Retina (tissue), 1 donor: ENCODE measurements at places on chromosomes 1 and 21.

DNA sequence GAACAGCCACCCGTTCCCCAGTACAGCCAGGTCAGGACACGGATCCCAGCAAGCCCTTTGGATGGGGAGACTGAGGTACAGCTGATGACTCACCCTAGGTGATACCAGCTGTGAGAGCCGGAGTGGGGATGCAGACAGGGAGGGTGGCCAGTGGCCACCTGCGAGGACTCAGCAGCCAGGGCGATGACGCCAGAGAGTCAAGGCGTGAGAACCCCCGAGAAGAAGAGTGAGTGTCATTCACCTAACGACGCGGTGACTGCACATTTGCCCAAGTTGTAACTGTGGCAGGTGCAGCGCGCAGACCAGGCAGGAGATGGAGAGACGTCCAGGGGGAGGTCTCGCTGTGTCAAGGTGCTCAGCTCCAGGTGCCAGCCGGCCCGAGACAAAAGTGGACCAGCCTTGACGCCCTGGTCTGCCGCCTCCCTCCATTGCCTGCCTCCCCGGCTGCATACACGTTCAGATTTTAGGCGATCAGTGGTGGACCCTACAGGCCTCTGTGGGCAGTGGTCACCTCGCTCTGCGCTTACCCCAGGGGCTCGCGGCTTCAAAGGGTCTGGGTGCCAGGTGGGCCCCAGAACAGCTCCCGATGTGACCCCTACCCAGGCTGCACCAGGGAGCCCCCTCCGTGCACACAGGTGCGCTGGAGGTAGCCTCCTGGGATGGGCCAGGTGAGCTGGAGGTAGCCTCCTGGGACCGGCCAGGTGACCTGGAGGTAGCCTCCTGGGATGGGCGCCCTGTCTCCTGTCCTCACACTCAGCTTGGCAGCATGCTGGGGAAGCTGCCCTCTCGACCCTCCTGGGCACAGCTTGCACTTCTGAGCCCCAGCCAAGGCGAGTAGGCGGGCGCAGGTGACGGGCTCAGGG, 11.9 kb downstream of the LRRC3 start:
- DNase-seq, result no peak

DNA sequence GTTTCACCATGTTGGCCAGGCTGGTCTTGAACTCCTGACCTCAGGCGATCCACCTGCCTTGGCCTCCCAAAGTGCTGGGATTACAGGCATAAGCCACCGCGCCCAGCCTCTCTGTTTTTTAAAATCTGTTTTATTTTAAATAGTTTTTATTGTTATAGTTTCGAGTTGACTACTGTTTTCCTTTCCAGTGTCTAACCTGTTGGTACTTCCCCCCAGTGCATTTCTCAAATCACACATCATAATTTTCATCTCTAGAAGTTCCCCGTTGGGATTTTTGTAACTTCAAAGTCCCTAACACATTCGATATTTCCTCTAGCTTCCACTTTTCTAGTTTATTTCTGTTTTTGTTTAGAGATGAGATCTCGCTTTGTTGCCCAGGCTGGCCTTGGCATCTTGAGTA, 7.5 kb downstream of the HES4 start:
- no peak for DNase-seq

GRCh38 chr21:26962621-26963181, 4.2 kb downstream of the ADAMTS5 start:
- no peak for DNase-seq

DNA sequence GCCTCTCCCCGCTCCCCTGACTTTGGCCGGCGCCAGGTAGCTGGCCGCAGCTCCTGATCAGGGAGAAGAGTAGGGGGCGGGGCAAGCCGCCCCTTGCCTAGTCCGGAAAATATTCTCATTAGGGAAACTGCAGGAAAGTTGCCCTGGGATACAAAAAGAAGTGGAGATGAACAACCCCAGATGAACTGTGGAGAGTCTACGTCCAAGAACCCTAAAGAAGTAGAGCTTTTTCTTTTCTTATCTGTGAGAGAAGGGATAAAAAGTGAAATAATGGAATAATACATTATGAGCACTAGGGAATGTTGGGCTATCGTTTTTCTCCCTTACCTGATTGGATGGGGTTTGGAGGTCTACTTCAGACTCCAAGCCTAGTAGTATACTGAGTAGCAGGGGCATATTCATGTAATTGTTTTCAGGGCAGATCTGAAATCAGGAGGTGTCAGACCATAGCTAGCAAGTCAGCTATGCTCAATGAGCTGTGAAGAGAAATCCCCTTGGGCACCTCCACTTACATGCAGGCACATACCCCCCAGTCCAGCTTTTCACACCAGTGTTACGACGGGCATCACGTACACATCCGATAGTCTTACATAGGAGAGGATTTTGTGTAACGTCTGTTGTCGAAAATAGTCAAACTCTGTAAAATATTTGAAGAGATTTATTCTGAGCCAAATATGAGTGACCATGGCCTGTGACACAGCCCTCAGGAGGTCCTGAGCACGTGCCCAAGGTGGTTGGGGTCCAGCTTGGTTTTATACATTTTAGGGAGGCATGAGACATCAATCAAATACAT, 1.7 kb upstream of the DUSP10 start:
- DNase-seq, result peak; percentile 74

- no peak for DNase-seq
These were observed 8.1 kb upstream of the SFT2D2 start for GRCh38 chr1:168217664-168218063.

GRCh38 chr1:19208710-19209438, 1.2 kb downstream of the UBR4 start:
- no peak for DNase-seq

- DNase-seq, result no peak
These were observed 29.8 kb downstream of the AGT start for GRCh38 chr1:230684146-230684545.

- no peak for DNase-seq
These were observed 9.2 kb downstream of the BACH1 start for GRCh38 chr21:29307718-29308455.

DNA sequence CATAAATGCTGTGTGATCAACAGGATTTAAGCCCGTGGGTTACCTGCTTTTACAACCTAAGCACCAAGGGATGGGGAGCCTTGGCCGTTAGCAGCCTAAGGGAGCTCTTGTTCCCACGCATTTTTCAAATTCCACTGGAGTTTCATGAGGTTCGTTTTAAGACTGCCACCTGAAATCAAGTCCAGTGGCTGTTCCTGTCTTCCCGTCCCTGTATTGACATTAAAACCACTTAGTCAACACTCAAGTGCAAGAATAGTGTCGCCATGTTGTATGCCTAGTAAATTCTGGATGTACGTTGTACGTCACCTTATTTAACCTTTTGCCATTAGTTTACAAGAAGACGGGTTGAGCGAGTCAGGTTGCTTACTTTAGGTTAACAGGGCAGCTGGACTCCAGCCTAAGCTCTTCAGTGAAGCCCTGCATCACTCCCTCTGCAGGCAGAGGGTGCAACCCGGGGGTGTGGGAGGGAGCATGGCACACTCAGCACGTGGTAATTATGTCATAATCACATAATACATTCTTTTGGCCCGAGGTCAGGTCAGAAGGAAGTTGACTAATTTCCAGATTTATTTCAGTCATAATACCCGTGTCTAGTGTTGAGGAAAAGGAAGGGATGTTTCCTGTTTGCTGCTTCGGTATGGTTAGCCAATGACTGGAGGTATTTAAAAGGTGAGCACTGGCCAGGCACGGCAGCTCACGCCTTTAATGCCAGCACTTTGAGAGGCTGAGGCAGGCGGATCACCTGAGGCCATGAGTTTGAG, 42.5 kb downstream of the CNST start:
- no peak for DNase-seq

DNA sequence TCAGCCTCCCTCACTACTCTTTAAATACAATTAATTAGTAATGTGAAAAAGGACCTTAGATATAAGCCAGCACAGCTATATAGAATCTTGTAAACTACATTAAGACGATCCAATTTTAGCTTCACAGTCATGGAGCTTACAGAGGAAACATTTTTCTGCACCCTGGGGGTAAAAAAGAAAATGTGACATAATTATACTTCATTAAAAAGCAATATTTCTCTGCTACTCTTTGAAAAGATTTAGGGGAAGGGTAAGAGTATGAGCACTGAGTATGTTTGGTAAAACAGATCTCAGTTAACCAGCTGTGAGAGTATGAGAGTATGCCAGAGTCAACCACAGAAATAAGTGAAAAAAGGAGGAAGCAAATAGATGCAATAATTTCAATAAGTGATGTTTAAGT, 1415.9 kb downstream of the PLA2G4A start:
- no peak for DNase-seq

- DNase-seq, result no peak
These were observed 33.0 kb downstream of the RUNX1 start for GRCh38 chr21:35016071-35016470.

DNA sequence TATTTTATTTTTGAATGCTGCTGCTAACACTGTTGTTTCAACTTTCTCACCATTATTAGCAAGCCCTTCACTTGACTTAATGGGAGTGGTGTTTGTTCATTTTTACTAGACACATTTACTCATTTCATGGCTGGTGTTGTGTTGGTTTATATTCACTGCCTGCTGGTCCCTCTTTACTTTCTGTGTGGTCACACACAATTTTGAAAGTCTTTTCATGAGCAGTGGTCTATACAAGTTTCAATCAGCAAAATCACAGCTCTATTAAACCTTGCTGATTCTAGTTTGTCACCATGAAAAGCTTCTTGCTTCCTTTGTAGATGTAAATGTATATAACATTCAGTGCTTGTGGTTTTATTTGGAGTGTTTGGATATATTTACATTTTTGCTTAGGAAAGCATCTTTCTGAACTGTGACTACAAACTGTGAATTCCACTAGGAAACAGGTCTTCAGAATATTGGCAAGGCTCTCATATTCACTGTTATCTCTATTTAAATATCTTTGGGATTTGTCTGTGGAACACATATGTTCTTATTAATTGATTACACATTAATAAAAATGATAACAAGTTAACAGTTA, 22.8 kb downstream of the ATP6V1G3 start:
- no peak for DNase-seq

DNA sequence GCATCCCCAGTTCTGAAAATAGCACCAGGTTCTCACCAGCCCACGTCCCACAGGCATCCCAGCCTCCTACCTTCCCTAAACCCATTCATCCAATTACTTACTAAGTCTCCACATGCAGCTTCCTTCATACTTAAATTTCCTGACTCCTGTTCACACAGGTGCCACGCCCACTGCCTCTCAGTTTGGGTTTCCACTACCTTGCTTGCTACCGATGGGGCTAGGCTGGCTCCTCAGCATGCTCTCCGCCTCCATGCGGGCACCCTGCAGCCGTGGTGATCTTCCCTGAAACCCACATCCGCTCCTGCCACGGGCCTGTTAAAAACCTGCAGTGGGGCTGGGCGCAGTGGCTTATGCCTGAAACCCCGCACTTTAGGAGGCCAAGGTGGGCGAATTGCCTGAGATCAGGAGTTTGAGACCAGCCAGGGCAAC, 70.4 kb upstream of the ANGPTL1 start:
- no peak for DNase-seq

DNA sequence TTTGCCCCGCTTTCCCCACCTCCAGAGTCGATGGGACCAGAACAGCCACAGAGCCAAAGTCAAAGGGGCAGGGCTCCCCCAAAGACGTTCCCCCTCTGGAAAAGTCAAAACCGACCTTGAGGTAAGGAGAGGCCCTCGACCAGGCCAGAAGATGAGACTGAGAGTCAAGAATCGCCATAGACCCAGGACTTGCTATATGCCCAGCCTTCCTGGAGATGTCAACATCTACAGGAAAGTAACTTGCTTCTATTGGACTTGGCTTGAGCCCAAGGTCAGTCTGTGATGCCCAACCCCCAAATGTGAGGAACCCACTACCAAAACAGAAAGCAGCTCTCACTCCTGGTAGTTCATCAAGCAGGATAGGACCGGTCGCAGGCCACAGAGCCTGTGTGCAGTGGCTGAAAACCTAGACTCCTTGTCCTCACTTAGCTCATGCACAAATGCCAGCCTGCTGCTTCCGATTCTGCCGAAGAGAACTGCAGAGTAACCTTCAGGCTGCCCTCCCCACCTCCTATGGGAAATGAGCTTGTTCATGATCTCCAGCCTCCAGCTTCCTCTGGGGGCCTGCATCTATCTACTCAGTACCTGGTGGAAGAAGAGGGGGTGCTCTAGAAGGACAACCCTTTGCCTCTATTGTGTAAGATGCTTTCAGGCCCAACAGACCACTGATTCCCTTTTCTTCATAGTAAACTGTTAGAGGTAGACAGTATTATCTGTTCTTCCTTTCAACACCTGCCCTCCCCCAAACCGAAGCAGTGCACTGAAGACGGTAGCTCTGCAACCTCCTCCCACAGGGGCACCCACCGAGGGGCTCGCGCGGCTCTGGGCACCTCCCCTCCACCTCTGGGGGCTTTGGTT, 1.4 kb downstream of the ACOT7 start:
- DNase-seq, result peak; percentile 70

GRCh38 chr1:2166254-2166653, 28.3 kb downstream of the FAAP20 start:
- DNase-seq, result no peak

GRCh38 chr1:230208619-230209261, 141.7 kb downstream of the GALNT2 start:
- DNase-seq, result no peak

GRCh38 chr1:43274125-43274803, 4.5 kb downstream of the TMEM125 start:
- DNase-seq, result no peak

DNA sequence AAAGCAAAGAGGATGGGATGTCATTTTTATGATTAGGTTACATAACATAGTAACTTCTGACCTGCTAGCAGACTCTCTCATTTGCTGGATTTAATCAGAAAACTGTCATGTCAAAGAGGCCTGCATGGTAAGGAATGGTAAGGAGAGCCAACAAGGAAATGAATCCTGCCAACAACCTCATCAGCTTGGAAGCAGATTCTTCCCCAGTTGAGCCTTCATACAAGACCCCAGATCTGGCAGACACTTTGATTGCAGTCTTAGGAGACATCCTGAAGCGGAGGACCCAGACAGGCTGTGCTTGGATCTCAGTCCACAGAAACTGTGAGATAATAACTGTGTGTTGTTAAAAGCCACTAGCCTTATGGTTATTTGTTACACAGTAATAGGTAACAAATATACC, 27.6 kb upstream of the MARK1 start:
- DNase-seq, result no peak
